ENCODE measurements at places on chromosomes 7 and 10. TPM values are rescaled to one million over a fixed set of nuclear protein-coding genes. Genes with fewer than 3 reads are reported as not detected.

GRCh38 chr7:24510759-24511158 lies 62.5 kb upstream of the PALS2 start:
- H3K36me3 ChIP-seq: no peaks in the 10 kb centered on the region
- no peaks in the 10 kb centered on the region for H3K4me1 ChIP-seq
- no peak overlapping the region for H3K27ac ChIP-seq
- H3K27me3 ChIP-seq: no peaks in the 10 kb centered on the region
- no peak overlapping the region for H3K4me3 ChIP-seq

- H3K36me3 ChIP-seq: no peaks in the 10 kb centered on the region
- DNase-seq: no peak
- no peak overlapping the region for H3K4me3 ChIP-seq
- H3K4me1 ChIP-seq: no peaks in the 10 kb centered on the region
- no peak overlapping the region for H3K27ac ChIP-seq
- no peaks in the 10 kb centered on the region for H3K27me3 ChIP-seq
Observed at GRCh38 chr7:4198301-4198700, 483.8 kb upstream of the FOXK1 start.

- H3K27ac ChIP-seq: no peak overlapping the region
- no peak for DNase-seq
- H3K4me1 ChIP-seq: peaks cover 4% of the 10 kb centered on the region
- H3K36me3 ChIP-seq: peaks cover 39% of the 10 kb centered on the region
Observed at GRCh38 chr7:139591550-139592195, 68.2 kb downstream of the CLEC2L start.

The HOXA10 gene
- polyA plus RNA-seq: 3.5 TPM

The UROS gene
- polyA plus RNA-seq: 31.0 TPM

The PRSS1 gene
- polyA plus RNA-seq: 4.5 TPM

The NPY4R2 gene
- not detected for polyA plus RNA-seq
